Cerebellar cortex (tissue), 1 donor: ENCODE measurements at places on chromosomes 5 and 9.

DNA sequence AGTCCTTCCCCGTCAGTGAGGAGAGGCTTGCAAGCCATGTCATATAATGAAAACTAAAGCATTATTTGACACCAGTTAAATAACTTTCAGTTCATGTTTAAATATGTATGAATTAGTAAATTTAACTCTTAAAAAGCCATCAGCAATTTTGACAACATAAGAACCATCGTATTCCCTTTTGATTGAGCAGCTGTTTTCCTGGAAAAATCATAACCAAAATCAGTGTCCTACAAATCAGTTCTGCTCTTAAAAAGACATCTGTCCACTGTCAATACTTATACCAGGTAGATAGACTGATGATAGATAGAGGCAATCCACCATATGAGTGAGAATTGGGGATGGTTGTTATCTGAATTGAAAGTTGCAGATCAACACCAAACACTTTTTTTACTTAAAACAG is 2.3 kb downstream of the DIRAS2 start:
- DNase-seq = no peak

GRCh38 chr9:126049088-126049487 is 277.5 kb upstream of the MVB12B start:
- DNase-seq = no peak

GRCh38 chr5:41112486-41113455 is 41.6 kb upstream of the MROH2B start:
- no peak for DNase-seq

- DNase-seq = no peak
Observed at GRCh38 chr5:98913911-98914310, 14.9 kb downstream of the CHD1 start.

DNA sequence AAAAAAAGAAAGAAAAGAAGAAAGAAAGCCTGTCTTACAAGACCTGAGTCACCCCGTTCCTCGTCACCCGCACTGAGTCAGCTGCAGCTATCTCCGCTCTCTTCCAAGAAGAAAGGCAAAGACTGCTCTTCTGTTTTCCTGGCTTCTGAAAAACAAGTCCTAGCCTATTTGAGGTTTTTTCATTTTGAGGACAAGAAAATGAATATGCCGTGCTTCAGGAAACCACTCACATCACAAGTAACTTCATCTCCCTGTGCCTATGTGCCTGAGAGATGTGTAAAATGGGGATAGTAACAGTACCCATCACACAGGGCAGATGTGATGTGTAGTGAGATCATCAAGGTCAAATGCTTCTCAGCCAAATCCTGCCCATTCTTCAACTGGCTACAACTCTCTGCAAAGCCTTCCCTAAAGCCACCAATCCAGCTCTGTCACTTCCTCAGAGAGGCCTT is 78.4 kb downstream of the GLDC start:
- DNase-seq = no peak

- DNase-seq = no peak
Observed at GRCh38 chr9:116800074-116800473, 113.0 kb downstream of the TRIM32 start.

GRCh38 chr5:99398976-99399375 is 470.2 kb upstream of the CHD1 start:
- no peak for DNase-seq

DNA sequence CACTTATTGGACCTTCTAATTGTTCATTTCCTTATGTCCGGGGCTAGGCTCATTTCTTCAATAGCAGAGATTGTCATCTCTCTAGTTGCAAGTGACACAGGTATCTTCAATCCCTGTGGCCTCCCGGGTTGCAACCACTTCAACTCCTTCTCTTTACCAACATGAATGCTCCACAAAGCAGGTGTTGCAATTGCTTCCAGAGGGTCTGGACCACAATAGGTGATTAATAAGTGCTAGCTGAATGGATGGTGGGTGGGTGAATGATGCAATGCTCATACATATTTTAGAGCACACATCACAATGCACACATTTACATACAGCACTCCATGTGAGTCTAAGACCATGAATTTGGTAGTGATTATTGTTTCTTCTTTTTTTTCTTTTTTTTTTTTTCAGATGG is 2.6 kb downstream of the CEMIP2 start:
- no peak for DNase-seq

DNA sequence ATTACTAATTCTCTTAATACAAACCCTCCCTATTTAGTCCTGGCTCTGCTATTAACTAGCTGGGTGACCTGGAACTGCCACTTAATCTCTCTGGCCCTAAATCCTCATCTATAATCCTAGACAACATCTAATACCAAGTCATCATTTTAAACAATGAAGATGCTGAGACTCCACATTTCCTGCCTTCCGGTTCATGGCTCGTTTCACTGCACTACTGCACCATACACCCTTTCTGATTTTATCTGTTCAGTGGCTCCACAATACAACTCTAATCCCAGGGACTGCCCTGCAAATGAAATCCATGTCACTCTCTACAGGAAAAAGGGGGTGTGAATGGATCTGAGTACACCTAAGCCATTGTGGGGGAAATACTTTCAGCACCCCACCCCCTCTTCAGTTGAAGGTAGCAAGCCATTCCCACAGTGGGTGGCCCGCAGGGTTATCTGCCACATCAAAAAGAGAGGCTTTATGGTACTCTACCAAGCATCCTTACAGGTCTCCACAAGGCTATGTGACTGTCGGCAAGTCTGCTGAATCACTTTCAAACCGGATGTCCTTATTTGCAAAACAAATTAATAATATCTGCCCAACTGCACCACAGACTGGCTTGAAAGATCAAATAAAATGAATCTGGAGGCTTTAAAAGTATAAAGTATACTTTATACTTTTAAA is 89.5 kb downstream of the EPB41L4A start:
- no peak for DNase-seq

GRCh38 chr5:18745988-18746615 is 1111.8 kb downstream of the TAF11L14 start:
- DNase-seq = no peak

DNA sequence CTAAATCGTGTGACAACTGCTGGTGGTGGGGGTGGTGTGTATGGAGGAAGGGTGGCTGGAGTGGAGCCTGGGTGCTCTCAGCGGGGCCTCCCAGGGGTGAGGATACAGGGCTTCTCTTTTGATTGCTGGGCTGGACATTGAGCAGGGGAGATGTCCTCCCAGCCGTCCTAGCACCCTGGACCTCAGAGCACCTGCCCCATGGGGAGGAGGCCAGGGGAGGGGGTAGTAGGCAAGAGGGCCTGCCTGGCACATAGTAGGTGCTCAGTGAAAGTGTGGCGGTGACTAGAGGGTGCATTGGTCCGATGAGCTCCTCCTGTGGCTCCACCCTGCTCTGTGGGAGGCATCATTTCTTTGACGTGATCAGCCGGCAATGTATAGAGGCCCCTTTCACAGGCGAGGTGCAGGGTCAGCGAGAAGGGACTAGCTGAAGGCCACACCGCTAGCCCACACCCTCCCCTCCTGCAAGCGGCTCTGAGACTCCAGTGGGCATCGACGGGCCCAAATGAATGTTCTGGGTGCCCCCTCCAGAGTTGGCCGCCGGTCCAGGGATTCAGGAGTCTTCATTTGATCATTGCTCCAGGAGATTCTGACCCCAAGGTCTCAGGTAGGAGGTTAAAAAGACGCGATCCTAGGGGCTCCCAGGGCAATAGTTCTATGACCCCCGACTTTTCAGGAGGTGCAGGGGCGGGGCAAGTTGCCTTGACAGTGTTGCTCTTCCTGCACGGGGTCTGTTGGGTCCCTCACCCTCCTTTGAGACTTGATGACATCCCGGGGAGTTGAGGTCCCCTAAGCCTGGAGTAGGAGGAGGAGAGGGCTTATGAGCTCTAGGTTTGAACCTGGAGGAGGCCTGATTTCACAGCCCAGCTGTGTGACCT is 255.5 kb downstream of the PBX3 start:
- DNase-seq = no peak

DNA sequence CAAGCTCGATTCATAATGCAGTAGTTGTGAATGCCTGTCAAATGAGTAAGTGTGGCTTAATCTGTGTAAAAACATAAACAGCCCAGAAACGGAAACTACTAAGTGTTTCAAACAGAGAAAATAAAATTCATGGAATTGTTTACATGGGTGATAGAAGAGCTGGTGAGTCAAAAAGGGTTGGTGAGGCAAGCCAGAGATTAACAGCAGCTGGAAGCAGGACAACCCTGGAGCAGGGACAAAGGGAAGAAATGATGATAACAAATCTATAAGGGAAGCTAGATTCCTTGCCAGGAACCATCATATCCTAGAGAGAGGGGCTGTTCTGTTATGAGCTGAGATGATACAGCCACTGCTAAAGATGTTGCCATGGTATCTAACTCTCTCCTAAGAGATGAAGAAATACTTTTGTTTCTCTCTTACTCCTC is 18.0 kb upstream of the PRR16 start:
- DNase-seq = no peak
